ENCODE measurements at places on chromosomes 13 and 19. TPM values are rescaled to one million over a fixed set of nuclear protein-coding genes. Genes with fewer than 3 reads are reported as not detected.
A peak's percentile ranks its signal among the peaks of the same experiment; 100 is the strongest.

Gene TBCB
- 156 TPM for total RNA-seq

- peak; percentile 89 for DNase-seq
Measured at GRCh38 chr19:58150328-58150921, at the start of gene ZNF329. Gene ZNF329, minus strand, starts transcription at chr19:58150789. Its CDS starts 21,286 bp downstream, at chr19:58129503.

GRCh38 chr13:101205408-101205807 is 210.9 kb downstream of the NALCN start:
- DNase-seq, result no peak

DNA sequence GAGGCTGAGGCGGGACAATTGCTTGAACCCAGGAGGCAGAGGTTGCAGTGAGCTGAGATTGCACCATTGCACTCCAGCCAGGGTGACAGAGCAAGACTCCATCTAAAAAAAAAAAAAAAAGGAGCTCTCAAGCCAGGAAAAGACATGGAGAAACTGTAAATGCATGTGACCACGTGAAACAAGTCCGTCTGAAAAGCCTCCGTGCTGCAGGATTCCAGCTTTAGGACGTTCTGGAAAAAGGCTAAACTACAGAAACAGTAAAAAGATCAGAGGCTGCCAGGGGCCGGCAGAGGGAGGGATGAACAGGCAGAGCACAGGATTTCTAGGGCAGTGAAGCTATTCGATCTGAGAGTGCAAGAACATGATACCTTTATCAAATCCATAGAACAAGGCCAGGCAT is 40.7 kb upstream of the NDUFS7 start:
- DNase-seq, result no peak

Gene ZNF418
- total RNA-seq, result 22.9 TPM

DNA sequence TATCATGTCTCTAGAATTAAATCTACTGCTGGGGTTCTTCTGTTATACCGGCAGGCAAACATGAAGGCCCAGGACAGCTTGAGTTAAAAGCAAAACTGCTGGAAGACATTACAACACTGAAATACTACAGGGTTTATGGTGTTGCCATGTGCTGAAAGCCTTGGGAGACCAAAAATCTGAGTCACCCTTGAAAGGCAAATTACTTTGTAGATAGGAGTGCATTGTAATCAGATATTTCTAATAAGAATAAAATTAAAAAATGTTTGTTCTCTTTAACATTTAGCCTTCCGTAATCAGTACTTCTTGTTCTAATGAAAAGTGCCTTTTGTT is 181.3 kb downstream of the PCDH9 start:
- DNase-seq, result no peak

Gene PSG3
- total RNA-seq, result not detected

GRCh38 chr13:101915755-101916107 is 463.3 kb downstream of the ITGBL1 start:
- DNase-seq, result no peak
